Naive thymus-derived CD8-positive, alpha-beta T cell (primary cell): ENCODE measurements at places on chromosomes 4 and X. TPM values are rescaled to one million over a fixed set of nuclear protein-coding genes. Genes with fewer than 3 reads are reported as not detected.

- no peaks in the 10 kb centered on the region for H3K36me3 ChIP-seq
- H3K27ac ChIP-seq, result no peak overlapping the region
- no peak for DNase-seq
- H3K4me1 ChIP-seq, result no peaks in the 10 kb centered on the region
These were observed 476.4 kb upstream of the HS3ST1 start for GRCh38 chr4:11904846-11905739.

DNA sequence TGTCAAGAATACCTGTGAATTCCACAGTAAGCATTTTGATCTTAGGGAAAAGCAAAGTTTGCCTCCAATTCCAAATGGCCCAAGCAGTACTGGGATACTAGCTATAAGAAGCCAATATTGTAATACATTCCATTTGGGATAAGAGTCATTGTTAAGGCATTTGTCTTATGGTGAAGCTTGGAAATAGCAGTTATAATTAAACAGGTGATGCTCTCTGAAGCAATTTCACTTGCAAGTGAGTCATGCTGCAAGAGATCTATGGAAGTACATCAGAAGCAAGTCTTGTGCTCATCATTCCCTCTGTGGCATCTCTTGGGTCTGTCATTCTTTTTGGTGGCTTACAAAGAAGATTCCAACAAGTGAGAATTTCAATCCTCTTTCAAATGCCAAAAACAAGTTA is 386.4 kb upstream of the RPS6KA3 start:
- no peaks in the 10 kb centered on the region for H3K4me1 ChIP-seq
- DNase-seq, result no peak
- no peak overlapping the region for H3K27ac ChIP-seq
- H3K36me3 ChIP-seq, result no peaks in the 10 kb centered on the region
- H3K4me3 ChIP-seq, result no peak overlapping the region

Gene CENPVL1
- total RNA-seq, result not detected

Gene ARHGAP36
- total RNA-seq, result not detected

DNA sequence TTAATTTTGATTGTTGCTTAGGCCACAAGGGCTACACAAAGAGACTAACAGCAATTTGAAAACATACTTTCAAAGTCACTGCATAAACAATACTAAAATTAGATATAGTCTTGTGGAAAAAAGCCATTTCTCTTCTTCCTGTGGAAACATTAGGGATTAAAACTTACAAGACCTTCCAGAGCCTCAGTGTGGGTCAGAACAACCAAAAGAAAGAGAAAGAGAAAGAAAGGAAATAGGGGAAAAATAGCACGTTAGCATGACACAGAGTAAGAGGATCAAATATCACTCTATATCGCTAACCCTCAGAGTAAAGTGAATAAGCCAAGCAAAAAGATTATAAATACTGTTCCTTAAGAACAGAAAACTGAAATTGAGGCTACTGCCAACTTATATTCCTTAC is 127.8 kb upstream of the DIAPH2 start:
- no peaks in the 10 kb centered on the region for H3K36me3 ChIP-seq
- no peak for DNase-seq
- H3K27ac ChIP-seq, result no peak overlapping the region
- no peaks in the 10 kb centered on the region for H3K4me1 ChIP-seq
- no peak overlapping the region for H3K4me3 ChIP-seq
- no peaks in the 10 kb centered on the region for H3K27me3 ChIP-seq

Gene SLC6A8
- 0.31 TPM for total RNA-seq

DNA sequence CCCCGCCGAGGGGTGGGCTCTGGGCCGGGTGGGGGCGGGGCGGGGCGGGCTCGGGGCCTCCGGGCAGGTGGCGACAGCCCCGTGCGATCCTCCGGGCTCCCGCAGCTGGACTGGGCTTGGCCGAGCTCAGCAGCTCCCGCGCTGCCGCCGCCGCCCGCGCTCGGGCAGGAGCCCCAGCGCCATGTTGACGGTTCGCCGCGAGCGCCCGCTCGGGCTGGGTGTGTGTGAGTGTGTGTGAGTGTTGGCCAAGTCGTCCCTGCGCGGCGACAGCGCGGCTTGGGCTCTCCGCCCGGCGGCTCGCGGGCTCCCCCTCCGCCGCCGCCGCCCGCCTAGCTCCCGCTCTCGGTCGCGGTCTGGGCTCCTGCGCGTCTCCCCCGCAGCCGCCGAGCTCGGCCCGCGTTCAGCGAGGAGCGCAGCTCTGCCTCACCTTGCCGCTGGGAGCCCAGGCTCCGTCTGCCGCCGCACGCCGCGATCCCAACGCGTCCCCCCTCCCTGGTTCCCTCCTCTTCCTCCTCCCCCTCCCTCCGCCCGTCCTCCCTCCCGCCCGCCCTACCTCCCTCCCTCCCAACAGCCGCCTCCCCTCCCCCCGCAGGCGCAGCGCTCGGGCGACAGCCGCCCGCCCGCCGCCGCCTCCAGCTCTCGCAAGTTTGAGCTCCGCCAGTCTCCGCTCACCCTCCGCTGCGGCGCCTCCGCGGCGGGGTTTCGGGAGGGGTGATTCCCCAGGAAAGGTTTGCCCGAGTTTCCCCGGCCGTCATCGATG is at the start of gene BCOR:
Gene BCOR (minus strand): TSS at position 455 of the 760 bp plus-strand sequence. CDS start 20,029 bp downstream, outside the sequence.
- DNase-seq, result peak; percentile 61
- H3K27me3 ChIP-seq, result no peaks in the 10 kb centered on the region
- peak within 1 kb of the TSS; percentile 80 for H3K27ac ChIP-seq
- peak within 1 kb of the TSS; percentile 88 for H3K4me3 ChIP-seq
- peaks cover 35% of the 10 kb centered on the region for H3K4me1 ChIP-seq

Gene ETDA
- not detected for total RNA-seq
